ENCODE measurements at places on chromosomes 6 and 20.
A peak's percentile ranks its signal among the peaks of the same experiment; 100 is the strongest.

GRCh38 chr6:139533573-139534471 lies 159.4 kb upstream of the CITED2 start:
- DNase-seq: no peak

GRCh38 chr20:10060226-10060625 lies 25.4 kb downstream of the ANKEF1 start:
- DNase-seq: no peak

DNA sequence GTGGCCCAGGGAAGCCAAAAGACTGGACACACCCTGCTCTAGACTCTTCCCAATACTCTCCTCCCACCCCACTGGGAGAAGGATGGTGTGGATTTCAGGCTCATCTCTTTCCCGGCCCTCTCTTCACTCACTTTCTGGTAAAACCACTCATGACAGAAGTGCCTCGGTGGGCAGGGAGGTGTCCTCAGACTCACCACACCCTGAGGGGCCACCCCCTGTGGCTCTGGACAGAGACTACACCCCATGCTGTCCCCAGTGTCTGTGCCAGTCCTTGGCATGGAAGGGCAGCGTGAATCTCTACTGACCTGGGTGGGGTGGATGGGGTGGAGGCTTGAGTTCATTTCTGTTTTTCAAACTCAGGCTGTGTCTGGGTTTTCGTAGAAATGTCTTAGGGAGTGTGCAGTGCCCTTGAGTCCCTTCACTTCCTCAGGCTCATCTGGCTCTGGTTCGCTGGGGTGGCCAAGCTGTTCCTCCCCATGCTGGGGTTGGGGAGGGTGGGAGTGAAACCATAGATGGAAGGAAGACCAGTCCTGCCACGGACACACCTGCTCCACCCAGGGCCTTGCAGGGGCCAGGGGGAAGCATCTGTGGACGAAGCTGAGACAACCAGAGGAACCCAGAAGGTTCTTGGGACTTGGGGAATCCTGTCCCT lies 59.1 kb downstream of the EZR start:
- no peak for DNase-seq

DNA sequence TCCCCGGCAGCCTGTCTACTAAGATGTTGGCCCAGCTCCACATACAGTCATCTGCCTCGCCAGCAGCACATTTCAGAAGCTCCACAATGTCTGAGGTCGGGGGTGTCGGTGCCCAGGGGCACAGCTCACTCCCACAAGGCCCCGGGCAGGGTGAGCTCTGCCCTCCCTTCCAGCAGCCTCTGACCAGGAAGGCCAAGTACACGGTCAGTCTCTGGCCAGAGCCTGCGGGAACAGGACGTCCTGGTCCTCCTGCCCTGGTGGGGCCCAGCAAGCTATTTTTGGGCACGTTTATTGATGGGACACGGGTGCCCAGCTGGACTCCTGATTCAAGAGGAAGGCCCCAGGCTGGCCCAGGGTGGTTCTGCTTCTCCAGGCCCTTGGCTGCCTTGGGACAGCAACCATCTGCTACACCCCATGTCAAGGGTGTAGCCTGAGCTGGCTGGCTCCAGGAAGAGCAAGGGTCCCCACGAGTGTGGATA lies 114.9 kb upstream of the PTPN1 start:
- DNase-seq: no peak

DNA sequence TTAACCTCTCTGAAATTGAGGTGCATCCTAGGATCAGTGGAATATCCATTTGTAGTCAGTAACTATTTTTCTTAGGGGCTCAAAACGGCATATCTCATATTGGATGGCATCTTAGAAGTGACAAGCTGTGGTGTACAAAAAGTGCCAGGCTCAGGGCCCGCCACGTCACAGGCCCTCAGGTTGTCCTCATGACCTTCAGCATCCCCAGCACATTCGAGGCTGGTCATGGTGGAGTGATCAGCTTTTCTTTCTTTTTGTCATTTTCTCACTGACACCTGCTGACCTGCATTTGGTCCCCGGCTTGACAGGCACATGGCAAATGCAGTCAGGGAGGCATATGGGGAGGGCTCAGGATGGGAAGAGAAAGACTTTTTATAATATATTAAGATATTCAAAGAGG lies 7.1 kb upstream of the E2F1 start:
- DNase-seq: no peak

GRCh38 chr6:143058987-143059386 lies 1.7 kb upstream of the AIG1 start:
- DNase-seq: no peak

DNA sequence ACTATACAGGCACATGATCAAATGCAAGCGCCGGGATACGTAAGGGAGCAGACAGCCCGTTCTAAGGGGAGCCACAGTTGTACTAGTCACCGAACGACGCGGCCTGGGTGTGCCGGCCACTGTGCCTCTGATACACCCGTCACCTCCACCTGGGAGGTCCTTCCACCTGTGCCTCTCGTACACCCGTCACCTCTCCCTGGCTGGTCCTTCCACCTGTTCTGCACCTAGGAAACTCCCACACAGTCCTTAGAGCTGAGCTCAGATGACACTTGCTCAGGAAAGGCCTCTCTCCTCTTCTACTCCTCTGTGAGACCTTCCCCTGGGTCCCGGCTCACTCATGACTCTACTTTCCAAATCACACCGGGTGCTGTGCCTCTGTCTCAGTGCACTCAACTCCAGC lies 245.0 kb downstream of the TTLL2 start:
- no peak for DNase-seq

DNA sequence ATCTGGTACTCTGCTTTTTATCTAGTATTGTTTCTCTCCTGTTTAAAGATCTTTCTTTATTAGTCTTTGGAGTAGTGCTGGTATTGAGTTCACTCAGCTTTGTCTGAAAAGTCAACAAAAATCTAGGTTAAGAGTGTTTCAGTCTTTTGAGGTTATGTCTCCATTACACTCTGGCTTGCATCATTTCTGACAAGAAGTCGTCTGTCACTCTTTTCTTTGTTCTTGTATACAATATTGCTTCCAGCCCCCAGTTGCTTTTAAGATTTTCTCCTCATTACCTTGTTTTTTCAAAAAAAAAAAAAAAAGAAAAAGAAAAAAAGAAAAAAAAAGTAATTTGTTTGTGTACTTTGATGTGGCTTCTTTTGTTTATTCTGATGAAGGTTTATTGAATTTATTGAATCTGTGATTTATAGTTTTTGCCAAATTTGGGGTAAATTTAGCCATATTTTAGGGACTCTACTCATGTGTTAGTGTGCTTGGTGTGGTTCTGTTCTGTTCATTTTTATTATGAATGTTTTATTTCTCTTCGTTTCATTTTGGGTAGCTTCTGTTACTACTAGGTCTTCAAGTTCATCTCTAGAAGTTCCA lies 408.9 kb downstream of the CDKAL1 start:
- no peak for DNase-seq

- no peak for DNase-seq
Observed at GRCh38 chr6:29553268-29554057, 6.1 kb downstream of the UBD start.

DNA sequence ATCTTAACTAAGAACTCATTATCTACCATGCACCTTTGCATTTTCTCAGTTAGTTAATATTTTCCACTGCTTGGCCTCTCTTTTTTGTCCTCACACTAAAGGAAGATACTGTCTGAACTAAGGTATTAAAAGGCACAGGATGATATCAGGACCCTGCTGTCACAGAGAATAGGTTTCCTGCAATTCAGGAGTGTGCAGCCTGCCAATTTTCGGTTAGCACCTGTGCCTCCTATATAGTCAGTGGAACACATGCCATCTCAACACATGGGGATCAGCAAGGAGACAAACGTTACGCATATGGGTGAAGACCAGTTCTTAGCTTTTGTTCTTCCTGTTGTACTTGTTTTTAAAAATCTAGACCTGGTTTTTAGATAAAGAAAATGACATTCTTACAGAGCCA lies 71.0 kb downstream of the FUT9 start:
- DNase-seq: peak; percentile 65

DNA sequence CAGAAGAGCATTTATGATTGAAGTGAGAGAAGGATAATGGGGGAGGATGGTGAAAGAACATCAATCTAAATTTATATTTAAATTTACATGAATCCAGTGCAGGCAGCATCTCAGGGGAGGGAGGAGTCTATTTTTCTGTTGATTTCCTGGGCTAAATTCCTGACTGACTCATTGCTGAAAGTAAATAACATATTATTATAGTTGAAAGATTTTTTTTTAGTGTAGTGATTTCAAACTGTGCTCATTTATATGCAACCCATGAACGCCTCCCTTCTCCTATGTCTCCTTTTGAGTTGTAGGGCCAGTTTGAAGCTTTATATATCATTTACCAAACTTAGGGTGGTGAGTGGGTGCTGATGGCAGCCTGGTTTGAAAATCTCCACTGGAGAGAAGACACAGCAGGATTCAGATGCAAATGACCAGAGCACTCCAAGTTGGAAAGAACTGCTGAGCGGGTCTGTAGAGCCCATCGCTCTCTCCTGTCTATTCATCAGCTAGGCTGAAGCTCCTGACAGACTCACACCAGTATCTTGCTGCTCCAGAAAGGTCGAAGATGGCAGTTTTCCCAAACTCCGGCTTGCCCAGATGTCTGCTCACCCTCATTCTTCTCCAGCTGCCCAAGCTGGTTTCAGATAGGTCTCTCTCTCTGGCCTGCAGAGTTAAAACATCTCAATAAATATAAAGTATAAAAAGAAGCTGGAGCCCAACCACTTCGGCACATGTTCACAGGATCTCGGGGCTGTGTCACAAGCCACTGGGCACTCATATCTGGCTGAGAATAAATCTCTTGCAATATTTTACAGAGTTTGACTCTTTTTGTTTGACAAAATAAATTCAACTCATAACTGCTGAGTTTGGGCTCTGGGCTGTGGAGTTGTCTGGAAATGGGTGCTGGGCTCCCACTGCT lies 18.3 kb downstream of the BTN2A1 start:
- no peak for DNase-seq

DNA sequence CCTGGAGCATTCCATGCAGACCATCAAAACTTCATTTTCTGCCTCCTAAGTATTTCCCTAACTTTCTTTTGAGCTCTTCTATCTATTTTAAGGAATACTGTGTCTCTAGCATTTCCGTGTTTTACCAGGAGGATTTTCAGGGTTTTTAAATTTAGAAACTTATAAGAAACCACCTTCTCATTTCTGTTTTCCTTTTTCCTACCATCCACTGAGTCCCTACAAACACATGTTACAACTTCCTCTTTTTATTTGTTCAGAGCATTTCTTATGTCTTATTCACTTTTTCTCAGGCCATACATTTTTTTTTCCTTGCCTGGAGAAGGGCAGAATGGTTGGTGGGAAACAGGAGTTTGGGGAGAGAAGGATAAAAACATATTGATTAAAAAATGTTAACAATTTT lies 130.0 kb upstream of the BMP5 start:
- no peak for DNase-seq

- DNase-seq: no peak
Observed at GRCh38 chr20:63850689-63851547, 10.4 kb upstream of the ABHD16B start.

- DNase-seq: no peak
Observed at GRCh38 chr6:169962604-169963469, 211.4 kb downstream of the ERMARD start.

GRCh38 chr6:17015551-17016381 lies 86.1 kb upstream of the STMND1 start:
- no peak for DNase-seq

DNA sequence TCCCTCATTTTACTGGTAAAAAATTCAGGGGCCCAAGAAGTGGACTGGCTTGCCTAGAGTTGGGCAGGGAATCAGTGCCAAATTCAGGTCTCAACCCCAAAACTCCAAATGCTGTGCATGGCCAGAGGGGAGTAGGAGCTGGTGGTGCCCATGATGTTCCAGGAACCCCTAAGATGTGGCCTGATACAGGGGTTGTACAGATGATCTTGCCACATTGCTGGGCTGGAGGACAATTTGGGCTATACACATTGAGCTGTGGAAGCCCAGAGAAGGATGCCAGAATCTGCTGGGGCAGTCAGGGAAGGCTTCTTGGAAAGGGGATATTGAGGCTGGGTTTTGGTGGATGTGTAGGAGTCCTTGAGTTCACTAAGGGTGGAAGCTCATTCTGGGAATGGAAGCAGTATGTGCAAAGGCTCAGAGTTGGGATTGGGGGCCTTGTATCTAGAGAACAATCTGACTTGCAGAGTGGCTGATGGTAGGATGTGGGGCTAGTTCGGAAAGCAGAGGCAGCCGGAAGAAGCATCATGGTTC lies 38.0 kb upstream of the APCDD1L start:
- DNase-seq: no peak

- DNase-seq: no peak
Observed at GRCh38 chr6:48472091-48472490, 361.1 kb upstream of the PTCHD4 start.

DNA sequence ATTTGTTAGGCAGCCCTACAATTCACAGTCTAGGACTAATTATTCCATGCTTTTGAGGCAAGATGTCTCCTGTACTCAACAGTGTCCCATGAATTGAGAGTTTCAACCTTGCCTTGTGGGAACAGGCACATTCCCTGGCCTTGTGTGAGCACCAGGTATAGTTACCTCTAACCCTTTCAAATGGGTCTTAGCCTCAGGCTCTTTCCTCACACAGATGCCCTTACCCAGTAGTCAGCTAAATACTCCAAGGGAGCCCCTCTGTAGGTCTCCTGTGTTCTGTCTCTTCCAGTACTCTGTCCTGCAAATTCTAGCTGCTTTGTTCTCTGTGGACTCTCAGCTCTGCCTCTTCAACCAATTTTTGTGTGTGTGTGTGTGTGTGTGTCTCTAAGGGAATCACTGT lies 135.3 kb downstream of the ZFAND3 start:
- DNase-seq: no peak

DNA sequence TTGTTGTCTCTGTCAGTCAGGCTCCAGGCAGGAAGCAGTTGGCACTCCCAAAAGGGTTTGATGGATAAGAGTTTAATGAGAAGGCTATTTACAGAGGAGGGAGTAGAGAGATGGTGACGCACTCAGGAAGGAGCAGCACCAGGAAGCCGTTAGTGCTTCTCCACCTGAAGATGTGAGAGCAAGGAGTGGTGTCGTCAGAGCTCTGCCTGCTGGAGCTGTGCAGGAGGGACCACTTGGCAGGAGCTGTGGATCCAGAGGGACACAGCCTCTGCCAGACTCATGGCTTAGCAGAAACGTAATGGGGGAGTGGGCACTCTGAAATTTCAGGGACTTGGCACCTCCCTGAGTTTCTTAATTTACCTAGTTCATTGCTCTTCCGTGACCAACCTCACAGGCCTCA lies 16.8 kb downstream of the DAAM2 start:
- no peak for DNase-seq

DNA sequence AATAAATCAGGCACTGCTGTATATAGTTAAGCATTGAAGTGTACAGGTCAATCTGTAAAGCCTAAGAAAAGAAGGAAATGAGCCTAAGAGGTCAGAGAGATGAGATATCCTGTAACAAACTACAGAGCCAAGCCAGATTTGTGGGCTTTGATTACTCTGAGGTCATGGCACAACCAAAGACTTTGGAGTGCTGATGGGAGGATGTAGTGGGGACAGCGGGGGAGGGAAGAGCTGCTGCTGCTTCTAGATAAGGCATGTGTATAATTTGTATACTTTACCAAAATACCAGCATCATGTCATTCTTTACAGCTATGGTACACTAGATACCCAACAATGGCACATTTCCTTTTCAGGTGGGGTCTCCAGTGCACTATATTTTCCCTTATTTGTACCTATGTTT lies 102.5 kb downstream of the OGFRL1 start:
- no peak for DNase-seq

- no peak for DNase-seq
Observed at GRCh38 chr20:50590348-50590664, 80.1 kb downstream of the PTPN1 start.

- DNase-seq: no peak
Observed at GRCh38 chr6:14035071-14035847, 82.3 kb upstream of the CD83 start.

Data from NCI-H2081 (cell line).